ENCODE measurements at places on chromosomes 4 and X.

- DNase-seq, result no peak
These were observed 233.9 kb upstream of the CXXC4 start for GRCh38 chr4:104728380-104729122.

- no peak for DNase-seq
These were observed 78.7 kb downstream of the CLNK start for GRCh38 chr4:10605746-10606482.

- DNase-seq, result no peak
These were observed 31.7 kb upstream of the INTU start for GRCh38 chr4:127601029-127601428.

GRCh38 chr4:54794579-54794978, 136.8 kb downstream of the KIT start:
- no peak for DNase-seq
